Stimulated activated CD8-positive, alpha-beta memory T cell treated with anti-CD3 and anti-CD28 coated beads, Interleukin-7, amount 100 ng/mL, for 1 hour (primary cell): ENCODE measurements at places on chromosomes 5 and 9.

GRCh38 chr5:135343413-135343812 lies 55.6 kb downstream of the MACROH2A1 start:
- no peak for DNase-seq

DNA sequence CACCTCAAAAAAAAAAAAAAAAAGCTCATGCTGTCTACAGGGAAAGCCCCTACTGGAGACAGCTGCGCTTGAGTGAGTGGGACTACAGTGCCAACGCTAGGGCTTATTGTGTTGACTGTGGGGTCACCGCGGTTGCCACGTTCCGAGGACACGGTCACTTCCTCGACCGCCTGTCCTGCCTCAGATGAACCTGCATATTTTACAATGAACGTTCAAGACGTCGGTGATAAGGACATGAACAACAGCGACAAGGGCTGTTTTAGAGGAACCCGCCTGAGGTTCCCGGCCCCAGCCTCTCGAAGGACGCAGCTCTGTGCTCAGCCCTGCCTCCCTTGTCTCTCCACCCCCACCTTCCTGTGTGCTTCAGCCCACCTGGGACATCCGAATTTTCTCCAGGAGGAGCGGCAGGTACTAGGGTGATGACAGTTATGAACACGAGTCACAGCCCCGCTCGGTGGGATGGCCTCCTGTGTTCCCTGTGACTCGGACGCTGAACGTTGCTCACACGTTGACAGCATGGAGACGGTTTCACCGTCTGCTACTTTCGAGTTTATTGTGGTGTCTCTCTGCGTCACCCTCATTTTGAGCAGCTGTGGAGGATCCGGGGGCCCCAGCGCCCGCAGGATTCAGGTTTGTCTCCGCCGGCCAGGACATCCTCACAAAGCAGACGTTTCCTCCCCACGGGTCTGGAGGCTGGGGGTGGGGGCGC lies 11.3 kb upstream of the DIPK1B start:
- no peak for DNase-seq

- no peak for DNase-seq
Measured at GRCh38 chr9:129471201-129472019, 149.5 kb downstream of the C9orf50 start.

DNA sequence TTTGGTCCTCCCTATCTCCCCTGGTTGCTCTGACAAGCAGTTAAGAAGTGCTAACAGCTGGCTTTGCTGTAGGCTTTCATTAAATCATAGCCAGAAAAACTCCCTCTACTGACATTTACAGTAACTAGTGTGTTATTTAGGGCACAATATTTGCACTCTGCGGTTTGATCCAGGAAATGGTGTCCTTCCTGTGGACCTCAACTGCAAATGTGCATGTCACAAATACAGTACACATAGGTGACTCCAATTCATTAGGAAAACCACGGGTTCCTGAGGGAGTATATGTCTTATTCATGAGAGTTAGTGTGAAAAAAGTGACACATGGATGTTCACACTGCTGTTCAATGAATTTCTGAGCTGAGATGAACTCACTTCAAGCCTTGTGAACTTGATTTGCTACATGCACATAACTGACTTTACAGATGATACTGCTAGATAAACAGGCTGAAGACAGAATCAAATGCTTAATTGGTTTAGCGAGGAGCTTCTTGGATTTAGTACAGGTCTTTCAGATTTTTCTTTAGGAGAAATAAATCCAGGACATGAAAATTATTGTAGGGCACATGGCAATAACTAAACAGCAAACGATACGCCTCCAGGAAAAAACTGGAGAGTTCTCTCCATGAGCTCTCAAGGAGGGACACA lies 281.5 kb downstream of the EFNA5 start:
- DNase-seq: no peak
